ENCODE measurements at places on chromosomes 6 and 20.
A peak's percentile ranks its signal among the peaks of the same experiment; 100 is the strongest.

DNA sequence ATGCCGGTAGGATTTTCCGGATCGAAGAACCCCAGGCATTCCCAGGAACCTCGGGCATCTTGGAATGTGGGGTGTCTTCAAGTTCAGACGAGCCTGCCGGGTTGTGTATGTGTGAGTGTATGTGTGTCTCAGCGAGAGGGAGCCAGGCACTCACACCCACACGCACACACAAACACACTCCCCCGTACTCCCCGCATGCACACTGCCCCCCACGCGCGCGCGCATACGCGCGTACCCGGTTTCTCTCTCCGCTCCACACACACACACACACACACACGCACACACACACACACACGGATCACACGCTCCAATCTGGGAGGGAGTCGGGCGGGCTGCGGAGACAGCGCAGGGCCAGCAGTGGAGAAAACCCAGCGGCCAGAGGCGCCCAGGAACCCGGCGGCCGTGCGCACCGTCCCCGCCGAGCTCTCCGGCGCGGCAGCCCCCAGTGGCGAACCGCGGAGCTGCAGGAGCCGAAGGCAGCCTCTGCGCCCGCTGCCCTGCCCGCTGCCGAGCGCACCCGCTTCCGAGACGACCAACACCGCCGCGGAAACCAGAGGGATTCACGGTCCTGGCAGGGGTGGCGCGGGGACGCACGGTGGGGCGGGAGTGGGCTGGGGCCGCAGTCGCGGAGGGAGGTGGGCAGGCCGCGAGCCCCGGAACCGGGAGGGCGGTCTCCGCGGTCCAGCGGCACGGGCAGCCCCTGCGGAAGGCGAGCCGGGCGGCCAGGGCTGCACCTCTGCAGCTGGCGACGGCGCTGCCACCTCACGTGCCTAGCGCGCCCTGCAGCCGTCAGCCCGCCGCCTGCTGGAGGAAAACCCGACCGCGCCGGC lies at the start of gene LRFN2:
Gene LRFN2 (minus strand): TSS at position 125 of the 830 bp plus-strand sequence.
- DNase-seq, result peak; percentile 66

GRCh38 chr6:5828296-5828695 lies 178.4 kb downstream of the NRN1 start:
- DNase-seq, result no peak

- no peak for DNase-seq
These were observed 129.3 kb upstream of the UST start for GRCh38 chr6:148617530-148617929.

GRCh38 chr6:14365393-14365792 lies 247.8 kb downstream of the CD83 start:
- DNase-seq, result no peak

GRCh38 chr20:18728165-18728869 lies 85.3 kb upstream of the SCP2D1 start:
- no peak for DNase-seq

DNA sequence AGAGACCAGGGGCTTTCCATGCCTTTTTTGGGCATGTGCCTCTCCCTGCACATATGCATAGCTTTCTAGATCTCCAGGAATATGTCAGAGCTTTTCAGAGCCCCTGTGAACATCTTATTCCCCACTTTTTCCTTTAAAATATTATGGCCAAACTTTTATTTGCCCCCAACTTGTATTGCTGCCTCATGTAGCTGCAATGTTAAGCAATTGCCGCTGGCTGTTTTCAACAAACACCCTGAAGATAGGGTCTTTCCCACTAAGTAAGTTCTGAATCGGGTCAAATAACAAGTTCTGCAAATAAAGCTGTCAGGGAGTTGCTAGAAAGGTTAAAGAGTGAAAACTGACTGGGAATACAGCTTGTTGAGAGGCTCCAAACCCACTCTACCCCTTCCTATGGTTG lies 42.3 kb downstream of the EBF4 start:
- DNase-seq, result no peak

- DNase-seq, result no peak
These were observed 67.6 kb downstream of the B4GALT5 start for GRCh38 chr20:49646126-49646525.

GRCh38 chr6:154232013-154232910 lies 124.3 kb downstream of the IPCEF1 start:
- DNase-seq, result no peak

- DNase-seq, result no peak
These were observed 11.1 kb downstream of the TPD52L1 start for GRCh38 chr6:125164696-125165095.

DNA sequence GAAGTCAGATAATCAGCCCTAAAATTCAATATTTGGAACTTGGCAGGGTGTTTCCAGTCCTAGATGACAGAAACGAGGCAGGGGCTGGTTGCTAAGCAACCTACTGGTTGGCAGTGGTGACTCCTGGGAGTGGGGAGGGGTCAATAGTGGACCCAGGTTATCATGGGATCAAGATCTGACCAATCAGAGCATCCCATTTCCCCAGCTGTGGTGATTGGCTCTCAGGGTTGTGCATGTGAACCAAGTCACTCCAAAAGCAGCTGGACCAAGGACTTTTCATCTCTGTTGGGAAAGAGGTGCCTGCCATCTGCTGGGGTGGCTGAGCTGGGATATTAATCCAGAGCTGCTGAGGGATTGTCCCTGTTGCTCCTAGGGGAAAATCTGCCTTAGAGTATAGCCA lies 253.4 kb downstream of the PREX1 start:
- DNase-seq, result no peak

- no peak for DNase-seq
These were observed 175.5 kb upstream of the GJE1 start for GRCh38 chr6:141957271-141957670.

GRCh38 chr6:148086386-148086785 lies 256.3 kb upstream of the SASH1 start:
- no peak for DNase-seq

DNA sequence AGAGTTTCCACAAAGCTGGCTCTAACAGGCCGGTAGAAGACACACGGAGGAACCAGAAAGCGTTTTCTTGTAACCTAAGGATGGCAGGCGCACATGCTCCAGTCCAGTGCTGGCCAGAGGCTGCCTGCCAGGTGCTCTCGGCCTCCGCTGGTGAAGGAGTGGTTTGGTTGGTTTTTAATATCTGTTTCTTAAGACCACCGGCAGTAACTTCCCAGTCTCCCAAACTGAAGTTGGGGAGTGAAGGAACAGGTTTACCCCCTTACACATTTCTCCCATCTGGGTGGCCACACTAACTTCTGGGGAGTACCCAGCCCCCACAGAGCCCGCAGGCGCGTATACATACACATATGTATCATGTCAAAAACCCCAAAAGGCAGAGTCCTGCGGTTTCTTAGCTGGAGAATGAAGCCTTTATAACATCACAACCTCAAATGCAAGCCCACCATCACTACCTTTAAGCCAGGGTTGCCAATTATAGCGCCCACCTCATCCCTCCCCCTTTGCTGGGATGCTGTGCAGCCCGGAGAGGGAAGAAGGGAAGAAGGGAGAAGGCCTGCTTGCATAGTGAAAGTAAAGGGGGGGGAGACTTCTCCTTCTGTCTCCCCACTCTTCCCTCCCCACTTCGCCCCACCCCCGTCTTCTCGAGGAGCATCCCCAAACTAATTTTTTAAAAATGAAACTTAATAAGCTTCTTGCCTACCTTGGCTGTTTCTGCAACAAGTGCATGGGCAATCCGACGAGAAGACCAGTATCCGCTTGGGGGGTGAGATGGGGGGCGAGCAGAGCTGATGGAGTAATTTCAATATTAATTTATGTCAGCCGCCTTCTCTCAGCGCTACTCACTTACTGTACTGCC lies 1.0 kb downstream of the TRERF1 start:
- DNase-seq, result no peak

- no peak for DNase-seq
These were observed 3.3 kb upstream of the PCSK2 start for GRCh38 chr20:17223553-17223952.

Measured in left cardiac atrium (tissue), 4 donors.